ENCODE measurements at places on chromosomes 13 and 19.
A peak's percentile ranks its signal among the peaks of the same experiment; 100 is the strongest.

- no peak for DNase-seq
Observed at GRCh38 chr13:20193162-20193906, 596 bp upstream of the GJB2 start.

DNA sequence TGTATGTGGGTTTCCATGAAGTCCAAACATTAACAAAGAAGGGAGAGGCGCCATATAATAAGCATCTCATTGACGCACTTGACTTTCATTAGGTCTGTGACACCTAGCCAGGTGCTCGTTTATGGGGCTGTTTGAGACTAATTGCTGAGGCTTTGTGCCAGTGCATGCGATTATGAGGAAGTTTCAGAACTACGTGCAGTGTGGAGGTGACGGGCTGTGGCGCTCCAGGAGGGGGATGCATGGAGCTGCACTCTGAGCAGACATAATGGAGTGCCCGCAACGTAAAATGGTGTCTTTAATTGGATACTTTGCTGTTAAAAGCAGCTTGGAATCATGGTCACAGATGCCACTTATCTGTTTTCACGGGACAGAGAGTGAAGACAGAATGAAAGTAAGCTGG lies 223.2 kb downstream of the FGF9 start:
- no peak for DNase-seq

- no peak for DNase-seq
Observed at GRCh38 chr19:54255105-54255775, 1.8 kb downstream of the LILRB5 start.

DNA sequence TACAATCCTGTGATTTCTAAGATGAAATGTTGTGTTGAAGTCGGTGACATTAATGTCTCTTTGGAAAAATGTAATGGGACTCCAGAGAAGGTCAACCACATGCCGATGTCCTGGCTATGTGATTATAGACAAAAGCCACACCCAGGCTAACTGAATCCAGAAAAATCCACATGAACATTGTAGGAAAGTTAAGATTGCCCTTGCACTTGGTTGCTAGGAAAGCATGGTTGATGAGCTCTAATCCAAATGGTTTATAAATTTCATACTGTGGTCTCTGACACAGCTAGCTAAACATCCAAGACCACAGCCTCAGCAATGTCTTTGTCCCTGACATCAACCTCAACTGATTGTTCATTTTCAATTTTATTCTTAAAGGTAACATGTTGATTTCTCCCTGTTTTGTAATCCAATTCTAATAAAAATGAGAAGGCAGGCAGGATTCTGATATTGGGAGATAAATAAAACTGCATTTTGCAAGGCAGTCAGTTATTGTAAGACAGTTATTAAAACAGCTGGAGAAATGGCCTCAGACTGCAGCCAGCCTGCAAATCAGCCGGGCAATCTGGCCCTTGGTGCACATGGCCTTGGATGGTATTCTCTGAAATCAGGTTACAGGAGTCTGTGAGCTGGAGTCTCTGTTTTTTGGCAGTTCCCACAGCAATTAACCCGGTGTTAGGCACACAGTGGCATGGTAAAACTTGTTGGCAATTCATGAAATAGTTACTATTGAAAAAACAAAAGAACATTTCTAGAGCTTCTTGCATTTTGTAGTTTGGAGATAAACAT lies 93.9 kb downstream of the STARD13 start:
- peak; percentile 53 for DNase-seq

GRCh38 chr19:35558400-35559280 lies 4.8 kb downstream of the ATP4A start:
- DNase-seq = no peak

DNA sequence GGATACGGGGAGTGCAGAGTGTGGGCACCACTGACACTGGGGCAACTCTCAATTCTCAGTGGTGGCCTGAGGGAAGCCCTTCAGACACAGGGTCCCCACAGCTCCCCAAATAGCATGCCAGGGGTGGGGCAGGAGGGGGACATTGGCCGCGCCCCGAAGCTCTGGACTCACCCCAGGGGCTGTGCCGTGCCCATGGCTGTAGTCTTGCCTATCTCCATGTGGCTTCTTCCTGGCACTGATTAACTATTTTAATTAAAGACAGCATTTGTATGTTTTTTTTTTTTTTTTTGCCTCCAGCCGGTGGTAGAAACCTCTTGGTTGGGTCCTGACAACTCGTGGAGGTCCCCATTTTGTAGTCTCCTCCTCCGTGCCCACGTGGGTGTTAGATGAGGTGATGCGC lies 23.3 kb downstream of the GATAD2A start:
- DNase-seq = no peak

GRCh38 chr13:97165502-97166425 lies 56.4 kb upstream of the MBNL2 start:
- no peak for DNase-seq

DNA sequence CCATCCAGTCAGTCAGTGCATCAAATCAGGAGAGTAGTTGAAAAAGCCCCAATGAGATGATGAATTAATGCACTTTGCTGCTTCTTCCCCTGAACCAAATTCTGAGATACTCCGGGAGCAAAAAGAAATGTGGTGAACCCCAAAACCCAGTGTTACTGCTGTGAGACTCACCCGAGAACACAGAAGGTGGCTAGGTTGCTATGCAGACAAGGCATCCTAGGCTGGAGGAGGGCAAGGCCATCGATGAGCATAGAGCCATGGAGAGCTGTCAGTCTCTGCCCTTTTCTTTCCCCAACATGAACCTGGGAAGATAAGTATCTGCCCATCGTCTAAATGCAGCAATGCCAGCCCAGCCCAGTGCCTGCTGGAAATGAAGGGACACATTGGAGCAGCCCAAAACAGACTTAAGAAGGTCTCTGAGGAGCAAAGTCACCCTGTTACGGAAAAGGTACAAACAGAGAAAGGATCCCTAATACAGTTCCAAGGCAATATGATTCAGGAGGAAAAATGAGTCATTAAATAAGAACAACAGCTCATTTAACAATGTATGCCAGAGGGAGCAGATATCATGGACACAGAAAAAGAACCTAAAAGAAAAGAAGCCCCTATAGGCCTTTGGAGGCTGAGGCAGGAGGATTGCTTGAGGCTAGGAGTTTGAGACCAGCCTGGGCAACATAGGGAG lies 272.0 kb downstream of the FOXO1 start:
- DNase-seq = no peak

- no peak for DNase-seq
Observed at GRCh38 chr13:23320926-23321534, 112.5 kb downstream of the SACS start.

GRCh38 chr19:46351241-46352041 lies 4.6 kb downstream of the PPP5C start:
- no peak for DNase-seq

DNA sequence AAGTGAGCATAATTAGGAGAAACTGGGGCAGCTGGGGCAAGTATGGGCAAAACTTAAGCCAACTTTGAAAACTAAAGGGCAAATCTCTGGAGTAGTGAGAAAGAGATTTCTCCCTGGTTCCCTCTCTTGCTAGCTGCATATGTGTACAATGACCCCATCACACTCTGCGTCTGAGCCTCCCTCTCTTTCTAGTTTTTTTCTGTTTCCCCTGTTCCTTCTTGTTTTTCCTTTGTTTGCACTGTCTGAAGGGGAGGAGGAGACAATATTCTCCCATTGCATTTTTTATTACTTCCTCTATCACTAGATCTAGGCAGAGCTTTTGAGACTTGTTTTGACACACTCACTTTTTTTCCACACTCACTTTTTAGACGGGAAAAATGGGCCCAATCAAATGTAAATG lies 11.2 kb upstream of the CLDN10 start:
- no peak for DNase-seq

DNA sequence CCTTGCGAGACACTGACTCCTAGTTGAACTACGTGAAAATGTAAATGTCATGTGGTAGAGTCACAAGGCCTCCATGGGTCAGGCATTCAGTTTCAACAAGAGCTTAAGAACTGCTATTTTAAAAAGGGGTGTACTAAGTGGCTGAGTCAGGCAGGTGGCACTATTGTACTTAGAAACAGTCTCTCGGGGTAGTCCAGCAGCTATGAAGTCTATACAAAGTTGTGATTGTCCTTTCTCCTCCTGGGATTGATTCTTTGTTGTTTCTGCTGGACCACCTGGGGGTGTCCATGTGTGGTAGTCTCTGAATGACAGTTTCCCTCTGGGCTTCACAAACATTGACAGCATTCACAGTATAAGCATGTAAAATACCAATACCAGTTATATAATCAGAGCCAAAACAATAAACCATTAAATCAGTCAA lies 33.0 kb downstream of the UGGT2 start:
- DNase-seq = peak; percentile 72
